ENCODE measurements at places on chromosomes 13 and 19.

GRCh38 chr13:111882351-111882750, 184.6 kb upstream of the SOX1 start:
- DNase-seq: no peak

GRCh38 chr19:52142001-52142595, 2.4 kb upstream of the ZNF616 start:
- DNase-seq: no peak

DNA sequence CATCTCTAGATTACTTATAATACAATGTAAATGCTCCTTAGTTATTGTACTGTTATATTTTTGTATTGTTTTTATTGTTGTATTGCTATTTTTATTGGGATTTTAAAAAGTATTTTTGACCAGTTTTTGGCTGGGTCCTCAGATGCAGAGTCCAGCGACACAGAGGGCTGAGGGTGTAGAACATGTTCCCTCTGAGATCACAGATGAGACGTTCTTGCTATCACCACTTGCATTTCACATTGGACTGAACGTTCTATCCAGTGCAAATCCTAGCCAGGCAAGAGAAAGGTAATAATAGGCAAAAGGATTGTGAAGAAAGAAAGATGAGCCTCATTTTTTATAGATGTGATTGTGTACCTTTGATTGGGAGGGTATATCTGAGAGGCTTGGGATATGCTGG, 15.0 kb downstream of the ZSCAN5A start:
- no peak for DNase-seq

DNA sequence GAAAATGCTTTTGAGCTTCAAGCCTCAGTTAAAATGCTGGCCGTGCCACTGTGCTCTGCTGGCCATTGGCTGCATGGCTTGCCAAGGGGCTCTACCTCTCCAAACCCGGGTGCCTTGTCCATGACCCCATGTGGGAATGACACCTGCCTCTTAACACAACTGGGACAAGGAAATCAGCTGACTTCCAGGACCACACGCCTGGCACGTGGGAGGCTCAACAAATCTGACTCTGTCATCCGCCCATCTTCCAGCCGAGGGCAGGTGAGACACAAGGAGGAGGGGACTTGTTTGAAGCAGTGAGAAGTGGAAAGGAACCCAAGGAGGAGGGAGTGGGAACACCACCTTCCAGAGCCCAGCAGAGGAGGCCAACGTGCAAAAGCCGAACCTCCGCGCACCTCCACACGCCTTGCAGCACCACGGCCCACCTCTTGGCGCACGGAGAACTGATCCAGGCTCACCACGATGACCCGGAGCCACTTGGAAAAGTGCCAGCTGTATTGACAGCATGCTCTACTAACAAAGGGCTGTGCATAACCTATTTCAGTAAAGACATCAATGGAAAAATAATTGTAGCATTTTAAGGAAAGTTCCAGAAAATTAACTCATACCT, 38.3 kb downstream of the COL4A1 start:
- no peak for DNase-seq

DNA sequence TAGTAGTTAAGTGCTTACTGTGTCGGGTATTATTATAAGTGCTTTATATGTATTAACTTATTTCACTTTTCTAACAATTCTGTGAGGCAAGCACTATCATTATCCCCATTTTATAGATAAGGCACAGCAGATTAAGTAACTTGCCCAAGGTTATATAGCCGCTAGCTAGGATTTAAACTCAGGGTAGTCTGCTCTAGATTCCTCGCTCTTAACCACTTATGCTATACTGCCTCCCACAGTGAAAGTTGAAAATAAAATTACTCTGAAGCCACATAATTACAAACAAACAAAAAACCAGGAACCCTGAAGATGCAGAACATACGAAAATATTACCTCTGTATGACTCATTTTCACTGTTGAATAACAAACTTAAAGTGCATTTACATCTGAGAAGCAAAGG, 3.9 kb downstream of the TEX30 start:
- DNase-seq: no peak

- DNase-seq: no peak
Observed at GRCh38 chr13:53694814-53695532, 666.4 kb downstream of the OLFM4 start.

DNA sequence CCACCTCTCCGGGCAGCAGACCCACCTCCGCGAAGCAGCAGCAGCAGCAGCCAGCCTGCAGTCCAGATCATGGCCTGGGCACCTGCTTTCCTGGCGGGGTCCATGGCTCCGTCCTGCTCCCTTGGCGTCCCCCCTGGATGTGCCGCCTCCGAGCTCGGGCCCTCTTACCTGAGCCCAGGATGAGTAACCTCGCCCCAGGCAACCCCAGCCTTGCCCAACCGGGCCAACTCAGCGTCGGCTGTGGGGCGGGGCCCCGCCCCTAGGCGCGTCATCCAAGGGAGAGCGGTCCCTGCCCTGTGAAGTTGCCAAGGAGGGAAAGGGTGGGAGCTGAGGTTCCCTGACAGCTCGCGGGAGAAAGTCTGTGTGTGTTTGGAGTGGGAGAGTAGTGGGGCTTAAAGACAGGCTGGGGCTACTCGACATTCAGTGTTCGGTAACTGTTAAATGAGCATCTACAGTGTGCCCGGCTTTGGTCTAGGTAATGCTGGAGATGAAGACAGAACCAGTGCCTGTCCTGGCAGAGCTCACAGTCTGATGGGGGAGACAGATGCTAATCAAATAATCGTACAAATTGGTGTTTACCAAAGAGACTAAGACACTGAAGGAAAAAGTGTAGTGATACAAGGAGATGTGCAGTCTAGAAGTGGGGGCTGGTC, at the start of gene LYPD3:
LYPD3 (minus strand) TSS at position 141 of the 653 bp plus-strand sequence; CDS start at position 104, 37 bp downstream.
- no peak for DNase-seq

DNA sequence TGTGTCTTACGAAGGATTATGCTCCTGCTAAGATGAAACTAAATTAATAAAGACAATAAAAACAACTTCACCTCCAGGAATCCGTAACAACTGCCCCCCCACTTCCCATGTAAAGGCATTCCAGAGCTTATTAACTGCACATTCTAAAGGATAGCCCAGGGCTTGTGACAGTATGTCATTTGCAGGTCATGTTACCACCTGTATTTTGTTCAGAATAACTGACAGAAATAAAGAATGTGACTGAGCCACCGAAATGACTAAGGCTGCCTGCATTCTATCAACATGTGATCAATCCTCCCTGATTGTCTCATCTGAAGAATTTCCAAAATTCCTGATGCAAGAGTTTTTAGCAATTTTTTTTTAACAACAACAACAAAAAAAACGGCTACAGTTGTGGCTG, 117.2 kb downstream of the MIPEP start:
- no peak for DNase-seq

- no peak for DNase-seq
Observed at GRCh38 chr13:59210543-59210942, 953.2 kb downstream of the DIAPH3 start.

DNA sequence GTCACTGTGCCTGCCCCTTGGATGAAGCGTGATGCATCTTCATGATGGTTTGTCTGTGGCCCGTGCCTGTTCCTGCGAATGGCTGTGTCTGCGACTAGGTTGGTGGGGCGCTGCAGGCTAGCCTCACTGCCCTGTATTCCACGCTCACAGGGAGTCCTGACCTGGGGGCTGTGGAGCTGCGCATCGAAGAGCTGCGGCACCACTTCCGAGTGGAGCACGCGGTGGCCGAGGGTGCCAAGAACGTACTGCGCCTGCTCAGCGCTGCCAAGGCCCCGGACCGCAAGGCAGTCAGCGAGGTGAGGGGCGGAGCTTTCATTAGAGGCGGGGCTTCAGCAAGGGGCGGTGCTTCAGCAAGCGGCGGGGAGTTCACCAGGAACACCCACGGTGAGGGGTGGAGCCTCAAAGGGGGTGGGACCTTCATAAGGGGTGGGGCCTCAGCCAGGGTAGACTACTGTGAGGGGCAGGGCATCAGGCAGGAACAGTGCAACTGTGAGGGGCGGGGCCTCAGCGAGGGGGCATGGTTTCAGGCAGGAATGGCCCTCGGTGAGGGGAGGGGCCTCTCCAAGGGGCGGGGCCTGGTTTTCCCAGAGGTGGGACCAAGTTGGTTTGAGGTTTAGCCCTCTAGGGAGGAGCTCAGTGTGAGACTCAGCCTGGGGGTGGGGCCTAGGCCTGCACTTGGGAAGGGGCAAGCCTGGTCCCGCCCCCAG, 17.2 kb downstream of the PKN1 start:
- peak; percentile 81 for DNase-seq

DNA sequence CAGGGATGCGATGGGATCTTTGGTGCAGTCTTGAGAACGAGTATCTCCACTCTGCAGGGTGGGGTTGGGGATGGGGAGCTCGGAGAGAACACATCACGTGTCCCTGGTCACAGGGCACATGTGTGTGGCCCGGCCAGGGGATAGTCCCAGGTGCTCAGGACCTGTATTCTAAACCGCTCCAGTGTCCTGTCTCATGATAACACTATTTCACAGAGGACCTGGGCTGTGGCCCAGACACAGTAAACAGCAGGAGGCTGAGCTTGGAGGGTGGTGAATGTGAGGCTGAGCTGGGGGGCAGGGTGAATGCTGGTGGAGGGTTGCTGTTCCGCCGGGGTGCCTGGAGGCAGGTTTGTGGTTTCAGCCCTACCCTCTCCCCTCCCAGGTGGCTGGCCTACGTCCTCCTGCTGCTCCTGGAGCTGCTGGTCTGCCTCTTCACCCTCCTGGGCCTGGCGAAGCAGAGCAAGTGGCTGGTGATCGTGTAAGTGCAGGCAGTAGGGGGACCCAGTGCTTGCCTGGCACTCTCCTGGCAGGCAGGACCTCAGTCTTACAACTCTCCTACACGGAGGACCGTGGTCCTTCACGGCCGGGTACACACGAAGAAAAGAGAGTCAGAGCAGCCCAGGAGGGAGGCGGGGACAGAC, 11.1 kb downstream of the TTYH1 start:
- no peak for DNase-seq

DNA sequence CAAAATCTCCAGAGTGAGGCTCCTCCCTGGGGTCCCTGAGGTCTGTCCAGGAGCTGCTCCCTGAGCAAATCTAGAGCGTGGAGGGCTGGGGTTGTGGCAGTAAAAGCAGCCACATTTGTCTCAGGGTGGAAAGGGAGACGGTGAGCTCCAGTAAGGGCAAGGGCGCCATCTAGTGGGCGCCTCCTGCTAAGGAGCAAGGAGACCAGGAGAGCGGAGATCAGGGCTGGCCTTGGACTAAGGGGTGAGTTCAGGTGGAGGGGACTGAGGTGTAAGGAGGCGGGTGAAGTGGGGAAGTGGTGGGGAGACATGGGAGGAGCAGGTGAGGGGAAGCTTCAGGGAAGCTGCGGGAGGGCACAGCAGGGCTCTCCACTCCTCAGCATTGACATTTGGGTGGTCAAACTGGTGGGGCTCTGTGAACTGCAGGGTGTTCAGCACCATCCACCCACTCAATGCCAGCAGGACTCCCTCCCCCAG, 5.3 kb upstream of the CEACAM21 start:
- DNase-seq: peak; percentile 89

- peak; percentile 39 for DNase-seq
Observed at GRCh38 chr19:18009412-18010066, 1.6 kb downstream of the ARRDC2 start.

DNA sequence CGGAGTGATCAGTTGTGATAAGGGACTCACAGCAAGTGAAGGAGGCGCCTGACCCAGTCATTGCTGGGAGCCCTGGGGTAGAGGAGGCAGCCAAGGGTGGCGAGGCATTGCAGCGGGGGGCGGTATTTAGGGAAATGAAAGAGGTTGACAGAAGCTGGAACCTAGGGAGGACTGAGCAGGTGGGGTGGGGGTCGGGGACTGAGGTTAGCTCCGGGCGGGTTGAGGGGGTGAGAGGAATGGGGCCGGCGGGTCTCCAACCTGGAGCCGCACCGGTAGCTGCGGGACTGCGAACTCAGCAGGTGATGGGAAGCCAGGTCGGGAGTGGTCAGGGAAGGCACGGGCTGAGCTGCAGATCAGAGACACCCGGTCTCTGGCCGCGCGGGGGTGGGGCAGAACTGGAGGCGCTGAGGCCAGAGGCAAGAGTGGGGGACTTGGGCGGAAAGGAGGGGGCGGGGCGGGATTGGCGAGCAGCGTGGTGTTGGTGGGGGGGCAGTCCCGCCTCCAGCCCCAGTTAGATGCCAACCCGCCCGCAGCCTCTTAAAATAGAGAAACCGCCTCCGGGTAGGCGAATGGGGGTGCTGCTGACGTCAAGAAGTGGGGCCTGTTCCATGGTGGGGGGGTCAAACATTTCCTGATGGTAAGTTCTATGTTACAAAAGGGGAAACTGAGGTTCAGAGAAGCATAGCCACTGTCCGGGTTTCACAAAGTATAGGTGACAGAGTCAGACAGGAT, 1.5 kb downstream of the MAST3 start:
- DNase-seq: no peak

DNA sequence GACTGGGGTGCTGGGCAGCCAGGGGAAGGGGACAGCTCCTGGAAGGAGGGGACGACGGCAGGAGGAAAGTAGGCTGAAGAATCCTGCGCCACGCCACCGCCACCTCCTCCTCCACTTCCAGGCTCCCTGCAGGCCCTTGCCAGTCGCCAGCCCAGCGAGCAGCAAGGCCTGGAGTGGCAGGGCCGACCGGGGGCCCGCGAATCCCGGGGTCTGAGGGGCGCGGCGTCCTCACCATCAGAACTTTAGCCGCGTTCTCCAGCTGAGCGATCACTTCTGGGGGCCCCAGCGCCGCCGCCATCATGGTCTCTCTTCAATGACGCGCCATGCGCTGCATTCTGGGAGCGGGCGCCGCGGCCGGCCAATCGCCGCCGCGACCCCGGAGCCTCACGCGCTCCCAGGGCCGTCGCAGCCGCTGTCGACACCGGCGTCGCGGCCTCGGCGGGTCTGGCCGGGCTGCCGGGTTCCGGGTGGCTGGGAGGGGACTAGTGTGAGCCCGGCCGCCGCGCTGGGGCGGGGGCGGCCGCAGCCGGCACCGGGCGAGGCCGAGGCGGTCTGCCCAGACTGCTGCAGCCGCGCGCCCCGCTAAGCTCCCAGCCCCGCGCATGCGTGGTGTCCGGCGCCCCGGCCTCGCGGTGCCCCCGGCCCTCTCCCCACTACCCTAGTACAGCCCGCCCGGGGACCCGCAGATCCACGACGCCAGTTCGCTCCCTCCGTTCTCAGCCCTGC, at the start of gene XPO4:
XPO4 (minus strand) TSS at position 309 of the 726 bp plus-strand sequence; CDS start at position 301, 8 bp downstream.
- peak; percentile 81 for DNase-seq

DNA sequence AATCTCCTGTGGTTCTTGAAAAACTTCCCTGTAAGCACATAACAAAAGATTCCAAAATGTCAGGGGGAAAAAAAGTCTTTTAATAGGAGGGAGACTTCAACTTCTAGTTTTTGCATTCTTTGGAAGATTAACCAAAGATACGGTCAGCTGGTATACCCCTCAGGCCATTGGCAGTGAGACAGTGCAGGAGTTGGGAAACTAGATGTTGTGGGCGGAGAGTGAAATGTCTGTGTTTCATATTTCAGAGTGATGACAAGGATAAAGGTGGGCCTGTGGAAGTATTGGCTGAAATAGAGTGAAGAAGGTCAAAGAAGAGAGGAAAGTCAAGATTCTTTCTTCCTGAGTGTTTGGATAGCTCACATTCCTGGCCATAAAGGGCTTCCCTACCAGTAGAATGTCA, 40.8 kb downstream of the CYP2B6 start:
- DNase-seq: no peak

GRCh38 chr13:42981317-42981716, 10.7 kb downstream of the EPSTI1 start:
- no peak for DNase-seq

All from activated CD4-positive, alpha-beta T cell treated with anti-CD3 and anti-CD28 coated beads, Interleukin-2, amount 50 U/mL, for 48 hours (primary cell).